ENCODE measurements at places on chromosomes 13 and 19. TPM values are rescaled to one million over a fixed set of nuclear protein-coding genes. Genes with fewer than 3 reads are reported as not detected.

CGB2 gene
- not detected for total RNA-seq

PTGIR gene
- 10.8 TPM for total RNA-seq

TJP3 gene
- total RNA-seq = 17.7 TPM

TNNT1 gene
- 9.1 TPM for total RNA-seq

SPC24 gene
- 2.7 TPM for total RNA-seq

KLK15 gene
- total RNA-seq = not detected

CYP4F8 gene
- 0.98 TPM for total RNA-seq

BCL2L12 gene
- total RNA-seq = 14.7 TPM

SLC25A42 gene
- total RNA-seq = 6.6 TPM

CEACAM7 gene
- 3.4 TPM for total RNA-seq

ANKRD24 gene
- total RNA-seq = 0.25 TPM

KASH5 gene
- total RNA-seq = not detected

RNF225 gene
- total RNA-seq = 0.98 TPM

PODNL1 gene
- total RNA-seq = 5.2 TPM

VSTM1 gene
- not detected for total RNA-seq

MYBPC2 gene
- not detected for total RNA-seq

NCCRP1 gene
- total RNA-seq = 41.7 TPM

ERICH6B gene
- total RNA-seq = not detected

MUC16 gene
- under 0.01 TPM for total RNA-seq

KLK13 gene
- 31.2 TPM for total RNA-seq

IFNL1 gene
- total RNA-seq = not detected

EBPL gene
- 90.8 TPM for total RNA-seq

ADPRHL1 gene
- total RNA-seq = 1.7 TPM

NLRP4 gene
- total RNA-seq = not detected

PRDX2 gene
- 190 TPM for total RNA-seq

SRRM5 gene
- total RNA-seq = 0.98 TPM

AMER2 gene
- total RNA-seq = not detected

POGLUT2 gene
- 5.4 TPM for total RNA-seq

SLITRK6 gene
- 0.74 TPM for total RNA-seq

PSENEN gene
- total RNA-seq = 28.2 TPM

CGB8 gene
- not detected for total RNA-seq

BEST2 gene
- total RNA-seq = 1.2 TPM

ZNF599 gene
- 5.9 TPM for total RNA-seq

CTXN1 gene
- total RNA-seq = 14.2 TPM

ZNF793 gene
- total RNA-seq = 3.7 TPM

TMEM38A gene
- total RNA-seq = 4.7 TPM

VASP gene
- total RNA-seq = 103 TPM

ZNF573 gene
- 6.6 TPM for total RNA-seq

PSG3 gene
- not detected for total RNA-seq

CACNG6 gene
- not detected for total RNA-seq

APC2 gene
- 1.2 TPM for total RNA-seq

KLK12 gene
- 4.2 TPM for total RNA-seq

LGALS14 gene
- total RNA-seq = not detected

All from vagina (tissue), 2 donors.